Effector CD4-positive, alpha-beta T cell (primary cell): ENCODE measurements at places on chromosomes 11 and 22.

DNA sequence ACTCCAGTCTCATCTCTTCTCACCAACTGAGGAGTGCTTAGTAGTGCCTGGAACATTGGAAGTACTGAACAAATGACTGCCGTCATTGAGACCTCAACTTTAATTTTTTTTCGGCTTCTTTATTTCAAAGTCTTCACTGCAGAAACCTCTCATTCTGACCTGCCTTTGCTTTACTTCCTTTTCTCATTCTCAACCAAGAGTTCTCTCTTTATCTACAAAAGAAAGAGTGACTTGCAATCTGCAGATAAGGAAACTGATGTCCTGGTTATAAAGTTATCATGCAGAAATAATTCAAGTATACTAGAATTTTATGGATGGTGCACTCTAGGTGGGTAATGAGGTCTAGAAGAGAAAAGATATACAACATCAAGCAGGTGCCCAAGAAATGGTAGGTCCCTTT is 1.2 kb upstream of the EED start:
- no peak for DNase-seq

- no peak for DNase-seq
Observed at GRCh38 chr11:7499081-7499480, 13.8 kb downstream of the OLFML1 start.

- DNase-seq: no peak
Observed at GRCh38 chr11:10107497-10107896, 186.5 kb downstream of the SBF2 start.

DNA sequence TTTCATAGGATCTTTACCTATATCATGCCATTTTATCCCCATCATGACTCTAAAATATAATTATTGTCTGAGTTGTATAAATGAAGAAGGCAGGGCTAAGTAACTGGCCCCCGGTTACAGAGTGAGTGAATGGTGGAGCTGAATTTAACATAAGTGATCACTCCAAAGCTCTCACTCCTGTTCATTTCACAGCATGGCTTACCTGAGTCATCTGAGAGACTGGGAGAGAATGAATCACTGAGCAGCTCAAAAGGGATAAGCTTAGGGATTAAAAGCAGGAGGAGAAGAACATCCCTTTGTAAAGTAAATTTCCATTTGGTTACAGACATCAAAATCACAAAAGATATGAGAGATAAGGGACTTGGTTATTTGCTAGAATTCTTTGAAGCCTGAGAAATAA is 294.0 kb upstream of the CTSC start:
- DNase-seq: no peak

- no peak for DNase-seq
Observed at GRCh38 chr11:125286486-125286885, 121.9 kb downstream of the PKNOX2 start.
